ENCODE measurements at places on chromosomes 13 and 19. TPM values are rescaled to one million over a fixed set of nuclear protein-coding genes. Genes with fewer than 3 reads are reported as not detected.

The GSX1 gene
- total RNA-seq: not detected

The LGALS7B gene
- total RNA-seq: not detected

DNA sequence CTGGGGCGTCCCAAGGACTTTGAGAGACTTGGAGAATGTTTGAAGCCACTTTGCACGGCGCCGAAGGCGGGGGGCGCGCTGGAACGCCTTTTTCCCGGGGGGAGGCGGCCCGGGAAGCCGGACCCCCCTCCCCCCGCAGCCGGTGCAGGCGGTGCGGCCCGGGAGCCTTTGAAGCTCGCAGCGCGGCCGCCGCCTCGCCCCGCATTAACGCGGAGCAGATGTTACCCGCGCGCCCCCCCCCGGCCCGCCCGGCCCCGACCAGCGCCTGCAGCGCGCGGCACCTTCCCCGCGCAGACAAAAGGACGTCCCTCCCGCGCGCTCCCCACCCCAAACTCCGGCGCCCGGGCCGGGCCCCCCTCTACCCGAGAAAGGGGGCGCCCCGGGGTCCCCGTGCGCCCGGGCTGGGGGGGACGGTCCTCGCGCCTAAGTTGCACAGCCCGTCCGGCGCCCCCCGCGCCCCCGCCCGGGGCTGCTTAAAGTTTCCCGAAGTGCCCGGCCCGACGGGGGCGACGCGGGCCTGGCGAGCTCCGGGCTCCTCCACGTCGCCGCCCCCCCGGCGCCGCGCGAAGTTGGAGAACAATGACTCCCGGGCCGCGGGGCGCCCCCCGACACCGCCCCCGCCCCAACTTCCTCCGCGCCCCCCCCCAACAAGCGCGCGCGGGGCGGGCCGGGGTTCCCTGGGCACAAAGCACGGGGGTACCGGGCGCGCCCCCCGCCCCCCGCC, 685 bp downstream of the TCF3 start:
- H3K27ac ChIP-seq: peak overlapping the region; percentile 64
- DNase-seq: peak; percentile 93
- H3K4me3 ChIP-seq: peak overlapping the region; percentile 92
- H3K4me1 ChIP-seq: peaks cover 24% of the 10 kb centered on the region
- H3K27me3 ChIP-seq: no peaks in the 10 kb centered on the region

GRCh38 chr13:98214008-98214643, 37.1 kb upstream of the RNF113B start:
- peaks cover 46% of the 10 kb centered on the region for H3K4me1 ChIP-seq
- peak overlapping the region; percentile 37 for H3K27ac ChIP-seq
- H3K36me3 ChIP-seq: no peaks in the 10 kb centered on the region
- DNase-seq: peak; percentile 67

DNA sequence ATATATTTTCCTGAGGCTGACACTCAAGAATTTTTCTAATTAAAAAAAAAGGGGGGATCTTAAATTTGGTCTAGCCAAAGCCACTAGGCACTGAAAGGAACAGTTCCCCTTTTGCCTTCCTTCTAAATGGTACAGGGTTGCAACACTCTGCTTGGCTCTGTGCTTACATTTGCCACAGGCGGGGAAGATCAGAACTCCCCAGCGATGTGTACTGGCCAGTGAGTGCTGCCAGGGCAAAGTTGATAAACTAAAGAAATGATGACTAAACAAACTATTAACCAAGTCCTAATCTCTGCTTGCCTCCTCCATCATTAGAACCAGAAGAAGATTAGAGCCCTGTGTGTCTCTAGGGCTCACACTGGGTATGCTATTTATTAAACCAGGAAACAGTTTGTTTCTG, 75.3 kb upstream of the SCEL start:
- no peaks in the 10 kb centered on the region for H3K27me3 ChIP-seq
- H3K27ac ChIP-seq: no peak overlapping the region
- no peak overlapping the region for H3K4me3 ChIP-seq
- no peaks in the 10 kb centered on the region for H3K4me1 ChIP-seq

The TMEM59L gene
- total RNA-seq: 2.8 TPM

GRCh38 chr13:21849323-21849722, 178.4 kb downstream of the FGF9 start:
- H3K27me3 ChIP-seq: no peaks in the 10 kb centered on the region
- DNase-seq: no peak

- no peak overlapping the region for H3K27ac ChIP-seq
- no peak overlapping the region for H3K4me3 ChIP-seq
- H3K27me3 ChIP-seq: no peaks in the 10 kb centered on the region
- peaks cover 8% of the 10 kb centered on the region for H3K4me1 ChIP-seq
- no peaks in the 10 kb centered on the region for H3K36me3 ChIP-seq
- no peak for DNase-seq
These were observed 275.5 kb downstream of the NHLRC3 start for GRCh38 chr13:39313721-39314120.

GRCh38 chr13:42363941-42364612, 92.1 kb downstream of the AKAP11 start:
- H3K4me3 ChIP-seq: no peak overlapping the region
- H3K36me3 ChIP-seq: no peaks in the 10 kb centered on the region
- no peak overlapping the region for H3K27ac ChIP-seq
- H3K27me3 ChIP-seq: no peaks in the 10 kb centered on the region

DNA sequence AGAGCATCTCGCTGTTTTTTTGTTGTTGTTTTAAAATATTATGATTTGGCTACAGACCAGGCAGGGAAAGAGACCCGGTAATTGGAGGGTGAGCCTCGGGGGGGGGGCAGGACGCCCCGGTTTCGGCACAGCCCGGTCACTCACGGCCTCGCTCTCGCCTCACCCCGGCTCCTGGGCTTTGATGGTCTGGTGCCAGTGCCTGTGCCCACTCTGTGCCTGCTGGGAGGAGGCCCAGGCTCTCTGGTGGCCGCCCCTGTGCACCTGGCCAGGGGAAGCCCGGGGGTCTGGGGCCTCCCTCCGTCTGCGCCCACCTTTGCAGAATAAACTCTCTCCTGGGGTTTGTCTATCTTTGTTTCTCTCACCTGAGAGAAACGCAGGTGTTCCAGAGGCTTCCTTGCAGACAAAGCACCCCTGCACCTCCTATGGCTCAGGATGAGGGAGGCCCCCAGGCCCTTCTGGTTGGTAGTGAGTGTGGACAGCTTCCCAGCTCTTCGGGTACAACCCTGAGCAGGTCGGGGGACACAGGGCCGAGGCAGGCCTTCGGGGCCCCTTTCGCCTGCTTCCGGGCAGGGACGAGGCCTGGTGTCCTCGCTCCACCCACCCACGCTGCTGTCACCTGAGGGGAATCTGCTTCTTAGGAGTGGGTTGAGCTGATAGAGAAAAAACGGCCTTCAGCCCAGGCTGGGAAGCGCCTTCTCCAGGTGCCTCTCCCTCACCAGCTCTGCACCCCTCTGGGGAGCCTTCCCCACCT, 183.3 kb downstream of the KDM4B start:
- H3K27me3 ChIP-seq: no peaks in the 10 kb centered on the region
- peaks cover 5% of the 10 kb centered on the region for H3K36me3 ChIP-seq
- no peaks in the 10 kb centered on the region for H3K4me1 ChIP-seq
- peak; percentile 71 for DNase-seq

The NANOS3 gene
- 1.3 TPM for total RNA-seq

DNA sequence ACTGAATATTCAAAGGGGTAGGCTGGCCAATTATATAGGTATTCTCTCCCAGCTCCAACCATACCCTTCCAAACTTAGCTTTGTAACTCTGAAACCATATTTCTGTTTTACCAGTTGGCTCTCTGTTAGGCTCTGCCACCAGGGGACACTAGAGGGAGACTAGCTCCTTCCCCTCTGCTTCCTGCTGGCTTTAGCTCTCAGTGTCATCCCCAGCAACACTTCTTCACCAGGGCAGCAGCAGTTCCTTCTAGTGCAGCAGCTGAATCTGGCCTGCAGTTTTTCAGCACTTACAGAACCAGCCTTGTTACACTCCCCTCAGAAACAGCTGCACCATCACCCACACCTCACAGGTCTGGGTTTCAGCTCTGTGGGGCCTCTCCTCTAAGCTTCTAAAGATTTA, 51.0 kb upstream of the DOCK9 start:
- no peak for DNase-seq
- no peak overlapping the region for H3K4me3 ChIP-seq
- H3K27me3 ChIP-seq: no peaks in the 10 kb centered on the region
- H3K36me3 ChIP-seq: no peaks in the 10 kb centered on the region
- no peak overlapping the region for H3K27ac ChIP-seq
- H3K4me1 ChIP-seq: peaks cover 15% of the 10 kb centered on the region

DNA sequence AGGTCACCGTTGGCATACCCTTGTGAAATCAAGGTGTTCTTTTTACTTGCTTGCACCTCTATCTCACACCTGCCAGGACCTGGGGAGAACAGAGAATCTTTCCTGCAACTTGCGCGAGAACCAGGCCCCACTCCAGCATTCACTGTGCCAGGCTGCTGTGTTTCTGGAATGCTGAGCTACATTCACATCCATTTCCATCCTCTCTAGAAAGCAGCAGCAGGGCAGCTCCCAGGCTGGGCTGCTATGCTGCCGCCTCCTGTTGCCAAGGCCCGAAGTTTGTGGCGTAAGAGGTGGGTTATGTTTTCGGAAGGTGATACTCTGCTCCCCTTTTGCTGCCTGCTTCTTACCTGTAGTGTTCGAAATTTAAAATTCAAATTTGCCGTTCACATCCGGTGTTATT, 464.1 kb downstream of the KLF5 start:
- no peaks in the 10 kb centered on the region for H3K36me3 ChIP-seq
- no peaks in the 10 kb centered on the region for H3K27me3 ChIP-seq
- no peaks in the 10 kb centered on the region for H3K4me1 ChIP-seq
- DNase-seq: no peak
- no peak overlapping the region for H3K27ac ChIP-seq
- H3K4me3 ChIP-seq: no peak overlapping the region

DNA sequence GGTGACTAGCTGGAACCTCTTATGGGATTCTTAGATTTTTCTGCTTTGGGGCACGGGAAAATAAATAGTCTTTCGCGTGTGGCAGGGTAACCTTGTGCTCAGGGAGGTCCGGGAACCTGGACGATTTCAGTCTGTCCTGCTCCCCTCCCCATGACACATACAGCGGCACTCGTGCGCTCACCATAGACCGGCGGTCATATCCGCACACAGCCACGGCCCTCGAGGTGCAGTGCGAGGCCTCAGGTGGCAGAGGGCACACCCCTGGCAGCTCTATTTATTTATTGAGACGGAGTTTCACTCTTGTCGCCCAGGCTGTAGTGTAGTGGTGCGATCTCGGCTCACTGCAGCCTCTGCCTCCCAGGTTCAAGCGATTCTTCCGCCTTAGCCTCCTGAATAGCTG, 3.0 kb downstream of the ONECUT3 start:
- H3K27ac ChIP-seq: no peak overlapping the region
- H3K27me3 ChIP-seq: peaks cover 30% of the 10 kb centered on the region
- no peaks in the 10 kb centered on the region for H3K36me3 ChIP-seq

- no peak overlapping the region for H3K4me3 ChIP-seq
- no peak for DNase-seq
- H3K36me3 ChIP-seq: no peaks in the 10 kb centered on the region
- H3K27me3 ChIP-seq: no peaks in the 10 kb centered on the region
- no peaks in the 10 kb centered on the region for H3K4me1 ChIP-seq
These were observed 14.4 kb downstream of the LILRB4 start for GRCh38 chr19:54677217-54677616.

DNA sequence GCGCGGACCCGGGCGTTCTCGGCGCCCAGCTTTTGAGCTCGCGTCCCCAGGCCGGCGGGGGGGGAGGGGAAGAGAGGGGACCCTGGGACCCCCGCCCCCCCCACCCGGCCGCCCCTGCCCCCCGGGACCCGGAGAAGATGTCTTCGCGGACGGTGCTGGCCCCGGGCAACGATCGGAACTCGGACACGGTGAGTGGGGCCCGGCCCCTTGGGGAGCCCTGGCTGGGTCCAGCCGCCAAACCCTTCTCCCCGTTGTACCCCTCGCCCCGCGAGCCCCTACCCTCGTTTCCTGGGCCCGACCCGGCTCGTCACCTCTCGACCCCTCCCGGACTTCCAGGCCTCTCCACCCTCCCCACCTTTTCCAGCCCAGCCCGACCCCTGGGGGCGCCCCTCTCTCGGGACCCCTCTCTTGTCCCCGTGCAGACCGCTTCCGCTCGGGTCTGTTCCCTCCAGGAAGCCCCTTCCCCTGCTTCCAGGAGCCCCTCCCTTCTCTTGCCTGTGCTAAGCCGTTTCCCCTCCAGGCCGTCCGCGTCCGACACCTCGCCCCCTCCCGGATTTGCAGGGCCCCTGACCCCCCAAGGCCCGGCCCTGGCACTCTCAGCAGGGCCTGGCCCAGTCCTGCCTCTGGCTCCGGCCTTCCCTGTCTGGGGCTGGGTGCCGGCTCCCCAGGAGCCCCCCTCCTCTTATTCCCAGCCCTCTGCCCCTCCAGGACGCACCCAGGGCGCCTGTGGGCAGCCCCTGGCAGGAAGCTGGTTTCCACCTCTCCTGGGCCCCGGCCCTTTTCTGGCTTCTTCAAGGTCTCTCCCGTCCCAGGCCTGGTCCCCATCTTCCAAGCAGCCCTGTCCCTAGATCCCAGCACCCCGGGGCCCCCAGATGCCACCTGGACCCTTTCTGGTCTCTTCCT, 632 bp downstream of the MARK4 start:
- peak; percentile 85 for DNase-seq
- no peaks in the 10 kb centered on the region for H3K27me3 ChIP-seq
- H3K4me3 ChIP-seq: peak overlapping the region; percentile 92
- no peaks in the 10 kb centered on the region for H3K36me3 ChIP-seq
- H3K27ac ChIP-seq: peak overlapping the region; percentile 89

DNA sequence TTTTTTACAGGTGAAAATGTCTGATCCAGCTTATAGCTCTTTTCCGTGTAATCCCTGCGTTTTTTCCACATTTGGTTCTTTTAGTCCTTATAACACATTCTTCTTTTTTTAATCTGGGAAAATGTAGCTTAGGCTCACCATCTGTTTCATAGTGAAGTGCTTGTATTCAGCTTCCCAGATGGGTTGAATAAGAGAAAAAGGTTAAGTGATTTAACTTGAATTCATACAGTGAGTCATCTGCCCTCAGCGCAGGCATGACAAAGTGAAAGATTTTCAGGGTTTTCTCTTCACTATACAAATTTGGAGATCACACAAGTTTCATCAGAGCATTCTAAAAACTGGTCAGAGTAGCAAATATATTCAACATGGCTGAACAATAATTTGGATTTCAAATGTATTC, 224.8 kb downstream of the SPRY2 start:
- no peaks in the 10 kb centered on the region for H3K36me3 ChIP-seq
- no peak for DNase-seq
- H3K4me3 ChIP-seq: no peak overlapping the region
- no peaks in the 10 kb centered on the region for H3K27me3 ChIP-seq

DNA sequence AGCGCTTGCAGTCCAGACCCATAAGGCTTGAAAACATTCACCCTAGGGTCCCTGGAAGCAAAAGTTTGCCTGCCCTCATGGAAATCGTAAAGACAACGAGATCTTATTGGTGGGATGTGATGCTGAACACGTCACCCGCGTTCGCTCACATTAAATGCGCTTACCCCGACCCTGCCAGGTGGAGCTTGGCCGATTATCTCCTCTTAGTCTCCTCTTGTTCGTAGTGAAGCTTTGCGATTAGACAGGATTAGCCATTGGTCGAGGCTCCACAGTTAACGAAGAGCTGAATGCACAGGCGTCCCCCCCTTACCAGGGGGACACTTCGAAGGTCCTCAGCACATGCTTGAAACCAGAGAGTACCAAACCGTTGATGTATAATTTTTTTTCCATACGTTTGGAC, 16.0 kb upstream of the KDM4B start:
- no peak overlapping the region for H3K4me3 ChIP-seq
- H3K36me3 ChIP-seq: no peaks in the 10 kb centered on the region
- H3K4me1 ChIP-seq: no peaks in the 10 kb centered on the region
- no peak overlapping the region for H3K27ac ChIP-seq

The MISP gene
- total RNA-seq: 47.0 TPM

The C2CD4C gene
- total RNA-seq: 1.5 TPM

Data from upper lobe of left lung (tissue), 6 donors.